Activated CD4-positive, alpha-beta T cell treated with anti-CD3 and anti-CD28 coated beads, Interleukin-2, amount 10 ng/mL, durations not matched to agents 7 days and 5 days (primary cell): ENCODE measurements at places on chromosomes 1 and 21. TPM values are rescaled to one million over a fixed set of nuclear protein-coding genes. Genes with fewer than 3 reads are reported as not detected.

DNA sequence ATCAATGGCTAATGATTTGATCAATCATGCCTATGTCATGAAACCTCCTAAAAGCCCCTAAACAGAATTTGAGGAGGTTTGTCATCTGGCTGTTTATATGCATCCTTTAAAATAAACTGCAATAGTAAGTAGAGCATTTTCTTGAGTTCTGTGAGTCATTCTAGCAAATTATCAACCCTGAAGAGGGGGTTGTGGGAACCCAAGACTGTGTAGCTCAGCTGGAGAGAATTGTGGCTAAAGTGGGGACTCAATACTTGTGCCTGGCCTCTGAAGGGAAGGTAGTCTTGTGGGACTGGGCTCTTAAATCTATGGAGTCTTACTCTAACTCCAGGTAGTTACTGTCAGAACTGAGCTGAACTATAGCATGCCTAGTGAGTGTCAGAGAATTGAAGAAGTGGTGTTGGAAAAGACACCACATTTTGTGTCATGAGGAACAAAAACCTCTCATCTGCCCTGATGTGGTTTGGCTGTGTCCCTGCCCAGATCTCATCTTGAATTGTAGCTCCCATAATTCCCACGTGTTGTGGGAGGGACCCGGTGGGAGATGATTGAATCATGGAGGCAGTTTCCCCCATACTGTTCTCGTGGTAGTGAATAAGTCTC lies 402.4 kb downstream of the USH2A start:
- no peak for DNase-seq

DNA sequence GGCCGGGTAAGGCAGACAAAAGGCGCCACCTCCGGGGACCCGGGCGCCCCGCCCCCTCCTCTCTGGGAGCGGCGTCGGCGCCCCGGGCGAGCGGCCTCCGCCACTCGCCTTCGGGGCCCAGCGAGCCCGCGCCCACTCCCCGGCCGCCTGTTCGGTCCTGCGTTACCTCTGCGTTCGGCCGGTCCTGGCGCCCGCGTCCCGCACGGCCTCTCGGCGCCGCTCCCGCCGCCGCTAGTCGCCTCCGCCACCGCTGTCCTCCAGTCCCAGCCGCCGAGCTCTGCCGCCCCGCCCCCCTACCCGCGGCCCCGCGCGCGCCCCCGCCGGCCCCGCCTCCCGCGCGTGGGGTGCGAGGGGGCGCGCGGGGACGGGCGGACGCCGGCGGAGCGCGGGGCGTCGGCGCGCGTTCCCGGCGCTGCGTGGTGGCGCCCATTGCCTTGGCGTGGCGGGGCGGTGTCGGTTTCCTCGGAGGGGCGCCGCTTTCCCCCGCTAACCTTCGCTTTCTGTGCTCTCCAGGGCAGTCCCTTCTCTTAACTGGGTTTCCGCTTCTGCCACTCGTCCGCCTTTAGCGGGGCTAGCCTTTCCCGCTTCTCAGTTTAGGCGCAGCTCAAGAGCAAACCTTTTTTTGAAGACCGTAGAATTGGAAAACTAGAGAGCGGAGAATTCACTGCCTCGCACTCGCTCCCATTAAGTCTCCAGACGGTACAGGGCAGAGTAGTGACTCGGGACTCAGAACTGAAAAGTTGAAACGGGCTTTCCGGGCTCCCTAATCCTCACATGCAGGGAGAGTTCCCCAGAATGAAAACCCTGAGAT lies at the start of gene HP1BP3:
HP1BP3 (minus strand) TSS at position 279 of the 811 bp plus-strand sequence. CDS start 6,867 bp downstream, outside the sequence.
- peak; percentile 79 for DNase-seq

DNA sequence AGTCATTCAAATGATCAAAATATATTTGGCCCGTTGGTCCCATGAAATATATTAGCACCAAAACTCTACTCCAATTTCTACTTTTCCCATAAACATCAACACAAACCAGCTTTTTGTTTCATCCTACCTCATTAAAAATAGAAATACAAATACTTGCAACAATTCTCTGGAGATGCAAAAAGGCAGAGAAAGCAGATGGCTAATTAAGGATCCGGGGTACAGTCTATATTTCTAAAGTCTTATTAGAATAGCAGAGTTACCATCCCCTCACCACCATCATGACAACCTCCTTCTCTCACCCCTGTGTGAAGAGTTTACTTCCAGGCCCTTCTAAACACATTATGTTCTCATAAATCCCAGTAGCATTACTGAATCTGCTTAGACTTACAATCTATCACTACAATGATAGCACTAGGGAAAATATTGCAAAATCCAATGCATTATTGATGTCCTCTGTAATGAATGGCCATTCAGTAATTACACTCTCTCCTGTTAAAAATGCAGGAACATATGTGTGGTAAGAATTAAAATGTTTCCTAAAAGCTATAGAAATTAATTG lies 133.8 kb downstream of the HHIPL2 start:
- DNase-seq, result no peak

- DNase-seq, result no peak
These were observed 12.2 kb downstream of the SLC37A1 start for GRCh38 chr21:42525676-42526378.

DNA sequence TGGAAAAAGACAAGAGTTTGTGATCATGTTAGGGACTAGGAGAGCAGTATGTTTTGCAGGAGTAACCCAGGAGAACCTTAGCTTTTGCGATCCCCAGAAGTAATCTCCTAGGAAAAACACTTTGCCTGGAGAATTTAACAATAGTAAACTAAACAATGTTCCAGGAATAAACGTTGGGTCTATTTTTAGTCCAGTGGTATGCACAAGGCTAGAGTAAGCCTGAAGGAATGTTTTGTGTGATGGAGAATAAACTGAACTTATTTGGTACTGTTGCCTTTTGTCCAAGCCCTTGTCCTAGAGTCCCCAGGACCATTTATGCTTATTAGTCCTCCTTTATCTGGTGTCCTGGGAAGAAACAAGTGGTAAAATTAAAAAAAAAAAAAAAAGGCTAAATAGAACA lies 28.7 kb upstream of the RGS5 start:
- DNase-seq, result no peak

DNA sequence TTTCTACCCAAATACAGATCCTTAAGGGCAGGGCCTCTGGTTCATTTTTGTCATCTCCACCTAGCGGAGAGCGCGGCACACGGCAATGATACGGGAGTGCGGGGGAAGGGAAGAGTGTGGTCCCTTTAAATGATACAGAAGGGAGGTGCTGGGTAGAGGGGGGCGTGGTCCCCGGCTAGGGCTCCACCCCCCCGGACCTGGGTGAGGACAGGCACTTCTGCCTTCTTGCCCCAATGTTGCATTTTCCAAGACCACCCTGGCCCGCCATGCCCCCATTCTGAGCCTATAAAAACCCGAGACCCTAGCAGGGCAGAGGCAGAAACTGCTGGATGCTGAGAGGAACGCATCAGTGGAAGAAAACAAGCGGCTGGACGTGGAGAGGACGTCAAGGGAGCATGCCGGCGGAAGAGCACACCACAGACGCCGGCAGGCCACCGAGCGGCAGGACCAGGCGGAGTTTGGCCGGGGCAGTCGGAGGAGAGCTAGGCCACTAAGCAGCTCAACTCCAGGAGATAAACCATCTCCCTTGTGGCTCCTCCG lies 30.0 kb downstream of the LRRC3 start:
- DNase-seq, result peak; percentile 14

GRCh38 chr1:117683571-117684285 lies 77.9 kb downstream of the TENT5C start:
- DNase-seq, result no peak

- DNase-seq, result no peak
These were observed 17.3 kb downstream of the PDPN start for GRCh38 chr1:13600762-13601453.

GRCh38 chr1:227320476-227320875 lies 2.2 kb upstream of the CDC42BPA start:
- DNase-seq, result no peak

GRCh38 chr1:5968161-5968736 lies 24.0 kb downstream of the NPHP4 start:
- no peak for DNase-seq

- DNase-seq, result no peak
These were observed 4.3 kb downstream of the INTS7 start for GRCh38 chr1:212030936-212031528.

DNA sequence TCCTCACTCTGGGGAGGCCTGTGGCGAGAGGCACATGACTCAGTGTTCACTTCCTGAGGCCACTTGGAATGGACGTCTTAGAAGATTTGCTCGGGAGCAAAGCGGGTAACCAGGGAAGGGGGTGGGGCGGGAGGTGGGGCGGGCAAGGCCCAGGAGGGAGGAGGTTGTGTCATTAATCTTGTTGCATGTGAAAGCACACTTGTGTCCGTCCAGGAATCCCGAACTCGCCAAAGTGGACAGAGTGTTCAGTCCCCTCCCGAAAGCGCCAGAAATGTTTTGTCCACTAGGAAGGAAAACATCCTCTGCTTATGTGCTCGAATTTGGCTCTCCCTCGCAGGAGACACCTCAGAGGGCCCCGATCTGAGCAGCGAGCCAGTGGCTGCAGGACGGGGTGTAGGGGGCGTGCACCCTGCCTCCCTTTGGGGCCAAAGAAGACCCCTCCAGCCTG lies 84.2 kb downstream of the SPSB1 start:
- DNase-seq, result no peak

The LRRN2 gene
- total RNA-seq, result not detected

The CHI3L1 gene
- total RNA-seq, result not detected

The TMEM269 gene
- 0.25 TPM for total RNA-seq

The NUDT4B gene
- total RNA-seq, result 0.52 TPM

The C4BPA gene
- not detected for total RNA-seq
